ENCODE measurements at places on chromosomes 16 and 17. TPM values are rescaled to one million over a fixed set of nuclear protein-coding genes. Genes with fewer than 3 reads are reported as not detected.

Gene SOCS1
- 6.9 TPM for total RNA-seq

Gene CES1
- total RNA-seq = 56.8 TPM

Gene ZACN
- not detected for total RNA-seq

Gene RBFOX1
- total RNA-seq = 4.0 TPM

Gene IGFBP4
- total RNA-seq = 505 TPM

Gene ORC6
- total RNA-seq = 4.3 TPM

Gene EXOC3L1
- 5.2 TPM for total RNA-seq

Gene SLC2A4
- 11.2 TPM for total RNA-seq

Gene ST6GALNAC1
- 11.3 TPM for total RNA-seq

Gene SLC5A10
- total RNA-seq = not detected

Gene HS3ST3B1
- total RNA-seq = 1.8 TPM

Gene CNEP1R1
- total RNA-seq = 21.9 TPM

Gene IGSF6
- 5.2 TPM for total RNA-seq

Gene TNFRSF13B
- 0.83 TPM for total RNA-seq

Gene ENPP7
- total RNA-seq = 0.18 TPM

Gene PRR35
- total RNA-seq = not detected

Gene FBXL19
- total RNA-seq = 25.7 TPM

Gene FAHD1
- 29.3 TPM for total RNA-seq

Gene KRTAP1-4
- not detected for total RNA-seq

Gene FAM20A
- total RNA-seq = 13.8 TPM

Gene NOXO1
- total RNA-seq = 0.65 TPM

Gene SLC16A6
- total RNA-seq = 3.0 TPM

Gene UTS2R
- not detected for total RNA-seq

Gene HIGD1B
- total RNA-seq = 3.2 TPM

Gene PIRT
- not detected for total RNA-seq

Gene MFAP4
- 119 TPM for total RNA-seq

Gene KRT26
- not detected for total RNA-seq

Gene CEMP1
- 0.29 TPM for total RNA-seq

Gene CALB2
- 0.89 TPM for total RNA-seq

Gene ABI3
- 15.2 TPM for total RNA-seq

Gene SPATA22
- total RNA-seq = not detected

Gene SLC35G6
- not detected for total RNA-seq

Gene METRN
- total RNA-seq = 20.8 TPM

Gene TMIGD1
- not detected for total RNA-seq

Gene MT4
- not detected for total RNA-seq

Gene CCDC40
- 12.4 TPM for total RNA-seq

Gene PLLP
- total RNA-seq = 34.3 TPM

Gene GDPD3
- total RNA-seq = 53.1 TPM

Gene KIF19
- total RNA-seq = 1.8 TPM

Gene GNG13
- 0.52 TPM for total RNA-seq

Gene CACNA1H
- total RNA-seq = 24.4 TPM
